NCI-H2081 treated with DMSO at 0.1 percent for 48 hours (cell line): ENCODE measurements at places on chromosomes 2 and 18.

GRCh38 chr18:52499016-52499415 is 159.0 kb downstream of the DCC start:
- no peak for DNase-seq

DNA sequence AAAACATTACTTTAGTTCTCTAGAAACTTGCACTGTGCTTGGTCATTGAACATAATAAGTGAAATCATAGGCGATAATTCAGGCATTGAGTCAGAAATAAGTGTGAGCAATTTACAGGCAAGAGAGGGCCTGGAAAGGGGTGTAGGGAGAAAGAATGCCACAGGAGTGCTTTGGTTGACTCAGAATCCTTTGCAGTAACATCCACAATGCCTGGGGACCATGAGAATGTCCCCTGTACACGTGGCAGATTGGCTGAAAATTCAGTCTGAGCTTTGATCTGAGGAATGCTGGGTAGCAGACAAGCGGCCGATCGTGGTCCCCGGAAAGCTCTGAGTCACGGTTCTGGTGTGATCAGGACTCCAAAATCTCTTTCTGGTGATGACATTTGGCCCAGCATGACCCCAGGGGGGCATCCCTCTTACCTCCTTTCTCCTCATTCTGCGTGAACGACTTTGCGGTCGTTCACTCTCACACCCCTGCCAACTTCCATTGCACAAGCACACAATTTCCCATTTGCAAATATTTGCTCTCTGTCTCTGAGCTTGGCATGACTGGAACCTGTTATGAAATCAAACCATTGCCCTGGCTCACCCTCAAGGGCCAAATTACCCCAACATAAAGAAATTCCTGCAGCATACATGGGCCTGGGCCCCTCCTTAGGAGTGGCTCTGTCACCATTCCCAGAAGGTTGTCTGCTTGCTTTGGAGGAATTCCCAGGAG is 305.0 kb upstream of the EPAS1 start:
- no peak for DNase-seq

- no peak for DNase-seq
Observed at GRCh38 chr18:78666666-78667335, 312.8 kb upstream of the SALL3 start.

DNA sequence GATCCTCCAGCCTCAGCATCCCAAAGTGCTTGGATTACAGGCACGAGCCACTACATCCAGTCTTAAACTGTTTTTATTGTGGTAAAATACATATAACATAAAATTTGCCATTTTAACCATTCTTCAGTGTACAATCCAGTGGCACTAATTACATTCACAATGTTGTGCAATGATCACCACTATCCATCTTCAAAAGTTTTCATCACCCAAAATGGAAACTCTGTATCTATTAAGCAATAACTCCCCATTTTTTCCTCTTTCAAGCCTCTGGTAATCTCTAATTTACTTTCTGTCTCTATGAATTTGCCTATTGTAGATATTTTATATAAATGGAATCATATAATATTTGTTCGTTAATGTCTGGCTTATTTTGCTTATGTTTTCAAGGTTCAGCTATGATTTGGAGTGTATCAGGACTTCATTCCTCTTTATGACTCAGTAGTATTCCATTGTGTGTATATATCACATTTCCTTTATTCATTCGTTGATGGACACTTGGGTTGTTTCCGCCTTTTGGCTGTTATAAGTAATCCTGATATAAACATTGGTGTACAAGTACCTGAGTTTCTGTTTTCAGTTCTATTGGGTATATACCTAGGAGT is 71.8 kb downstream of the GFPT1 start:
- DNase-seq: no peak

DNA sequence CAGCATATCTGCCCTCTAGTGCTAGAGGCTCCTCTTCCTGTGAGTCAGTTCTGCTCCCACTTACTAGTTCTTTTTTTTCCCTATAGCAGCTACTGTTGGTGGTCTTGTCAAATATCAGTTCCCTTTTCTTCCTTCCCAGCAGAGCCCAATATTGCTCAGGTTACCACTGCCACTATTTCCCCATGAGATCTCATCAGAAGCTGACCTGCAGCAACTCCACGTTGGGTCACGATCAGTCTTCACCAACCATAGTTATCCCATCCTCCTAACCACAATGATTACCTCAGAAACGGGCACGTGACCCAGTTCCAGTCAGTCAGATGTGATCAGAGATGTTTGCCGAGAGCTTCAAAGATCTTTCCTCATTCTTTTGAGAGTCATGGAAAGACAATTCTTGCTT is 59.7 kb upstream of the CAPN13 start:
- no peak for DNase-seq

- DNase-seq: no peak
Observed at GRCh38 chr2:28338046-28338817, 54.4 kb upstream of the FOSL2 start.

GRCh38 chr18:36078751-36079529 is 11.6 kb upstream of the RPRD1A start:
- DNase-seq: no peak

DNA sequence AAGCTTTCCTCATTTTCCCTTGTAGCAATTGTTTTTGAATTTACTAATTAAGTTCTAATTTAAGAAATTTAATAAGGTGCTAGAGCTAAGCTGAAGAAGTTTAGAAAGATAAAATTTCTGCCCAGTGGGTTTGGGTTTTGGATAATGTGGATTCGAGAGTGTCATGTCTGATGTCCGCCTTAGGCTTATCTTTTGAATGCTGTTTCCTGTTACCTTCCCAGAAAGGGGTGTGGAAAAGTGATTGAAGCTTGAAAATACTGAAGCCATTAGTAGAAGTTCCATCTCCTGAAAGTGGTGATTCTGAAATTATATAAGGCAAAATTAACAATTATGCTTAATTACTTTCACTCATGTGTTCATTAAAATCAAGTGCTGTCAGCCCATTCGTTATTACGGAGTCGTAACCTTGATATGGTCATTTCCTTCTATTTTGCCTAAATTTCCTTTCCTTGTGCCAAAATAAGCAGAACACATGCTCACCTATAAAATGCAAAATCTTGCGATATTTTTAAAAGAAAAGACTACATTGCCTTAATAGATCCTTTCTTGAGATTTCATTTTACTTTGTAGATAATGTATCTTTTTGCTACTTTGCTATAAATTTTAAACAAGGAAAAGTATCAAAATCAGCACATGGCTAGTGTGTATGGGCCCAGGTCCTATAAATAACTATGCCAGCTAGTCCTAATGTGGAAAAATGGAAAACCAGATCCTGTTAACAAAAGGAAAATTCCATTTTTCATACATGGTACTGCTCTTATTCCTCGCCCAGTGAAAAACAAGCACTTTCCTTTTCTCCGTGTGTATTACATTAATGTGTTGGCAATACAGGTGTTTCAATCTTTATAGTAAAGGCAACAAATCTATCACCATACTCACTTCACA is 97.3 kb downstream of the ICOS start:
- no peak for DNase-seq

DNA sequence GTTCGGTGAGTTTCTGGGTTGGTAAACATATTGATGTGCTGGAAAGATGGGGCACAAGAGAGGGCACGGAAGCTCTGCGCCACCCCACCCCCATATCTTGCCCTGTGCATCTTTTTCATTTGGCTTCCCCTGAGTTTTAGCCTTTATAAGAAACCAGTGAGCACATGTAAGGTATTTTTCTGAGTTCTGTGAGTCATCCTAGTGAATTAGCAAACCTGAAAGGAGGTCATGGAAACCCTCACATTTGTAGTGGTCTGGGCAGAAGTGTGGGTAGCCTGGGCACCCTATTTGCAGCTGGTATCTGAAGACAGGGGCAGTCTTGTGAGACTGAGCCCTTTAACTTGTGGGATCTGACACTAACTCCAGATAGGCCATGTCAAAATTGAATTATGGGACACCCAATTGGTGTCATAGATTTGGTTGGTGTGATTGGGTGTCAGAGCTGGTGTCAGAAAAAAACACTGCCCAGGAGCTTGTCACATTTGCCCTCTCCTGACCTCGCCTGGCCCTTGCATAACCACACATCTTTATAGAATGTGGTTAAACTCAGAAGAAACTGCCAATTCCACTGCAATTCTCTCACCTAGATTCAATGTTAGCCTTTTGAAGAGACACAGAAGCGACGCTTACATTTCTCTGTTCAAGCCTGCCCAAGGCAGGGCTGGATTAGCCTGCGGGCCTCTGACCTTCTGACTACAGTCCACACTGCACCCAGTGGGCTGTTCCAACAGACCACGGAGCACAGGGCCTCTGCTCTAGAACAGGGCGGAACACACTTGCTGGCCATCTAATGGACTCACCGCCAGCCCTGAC is 12.0 kb upstream of the GALM start:
- DNase-seq: no peak

GRCh38 chr2:136395582-136395981 is 277.6 kb upstream of the CXCR4 start:
- no peak for DNase-seq

- no peak for DNase-seq
Observed at GRCh38 chr2:118654945-118655344, 192.5 kb downstream of the EN1 start.

- DNase-seq: no peak
Observed at GRCh38 chr2:204451766-204452165, 93.5 kb upstream of the PARD3B start.

- no peak for DNase-seq
Observed at GRCh38 chr2:80830891-80831290, 526.3 kb upstream of the LRRTM1 start.

GRCh38 chr18:55998801-55999385 is 410.9 kb upstream of the TCF4 start:
- DNase-seq: no peak

GRCh38 chr2:3483227-3483985 is 35.9 kb downstream of the ADI1 start:
- DNase-seq: no peak

- DNase-seq: no peak
Observed at GRCh38 chr2:128537646-128538045, 219.0 kb upstream of the HS6ST1 start.

DNA sequence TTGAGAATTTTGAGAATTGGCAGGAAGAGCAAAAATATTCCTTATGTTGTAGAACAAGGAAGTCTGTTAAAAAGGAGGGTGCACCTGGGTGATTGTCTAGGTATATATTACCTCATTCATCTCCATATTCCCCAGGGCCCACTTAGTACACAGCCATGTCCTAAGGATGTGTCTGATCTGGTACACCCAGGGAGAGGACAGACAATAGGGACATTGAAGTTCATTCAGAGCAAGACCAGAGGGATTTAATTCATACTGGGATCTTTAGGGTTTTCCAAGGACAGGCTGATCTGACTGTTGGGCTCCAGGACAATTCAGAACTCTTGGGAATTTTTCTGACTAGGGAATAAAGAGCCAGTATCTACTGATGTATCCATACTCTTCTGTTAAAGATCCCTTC is 112.1 kb downstream of the PHLPP1 start:
- DNase-seq: no peak

DNA sequence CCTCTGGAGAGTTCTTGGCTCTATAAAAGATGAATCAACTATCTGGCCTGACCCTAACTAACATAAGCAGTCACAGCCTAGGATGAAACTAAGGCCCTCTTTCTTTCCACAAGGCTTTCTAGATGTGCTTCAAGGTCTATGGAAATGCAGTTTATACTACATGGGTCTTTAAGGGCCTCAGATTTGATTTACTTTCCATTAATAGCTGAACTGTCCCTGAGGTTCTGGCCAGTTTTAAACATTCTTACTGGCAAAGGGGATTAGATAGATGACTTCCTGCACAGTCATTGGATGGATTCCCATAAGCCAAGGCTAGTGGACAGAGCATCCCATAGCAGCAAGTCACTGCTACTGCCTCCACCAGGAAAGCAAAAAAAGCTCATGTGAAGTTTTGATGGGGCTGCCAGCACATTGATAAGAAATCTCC is 38.1 kb upstream of the LCLAT1 start:
- no peak for DNase-seq

DNA sequence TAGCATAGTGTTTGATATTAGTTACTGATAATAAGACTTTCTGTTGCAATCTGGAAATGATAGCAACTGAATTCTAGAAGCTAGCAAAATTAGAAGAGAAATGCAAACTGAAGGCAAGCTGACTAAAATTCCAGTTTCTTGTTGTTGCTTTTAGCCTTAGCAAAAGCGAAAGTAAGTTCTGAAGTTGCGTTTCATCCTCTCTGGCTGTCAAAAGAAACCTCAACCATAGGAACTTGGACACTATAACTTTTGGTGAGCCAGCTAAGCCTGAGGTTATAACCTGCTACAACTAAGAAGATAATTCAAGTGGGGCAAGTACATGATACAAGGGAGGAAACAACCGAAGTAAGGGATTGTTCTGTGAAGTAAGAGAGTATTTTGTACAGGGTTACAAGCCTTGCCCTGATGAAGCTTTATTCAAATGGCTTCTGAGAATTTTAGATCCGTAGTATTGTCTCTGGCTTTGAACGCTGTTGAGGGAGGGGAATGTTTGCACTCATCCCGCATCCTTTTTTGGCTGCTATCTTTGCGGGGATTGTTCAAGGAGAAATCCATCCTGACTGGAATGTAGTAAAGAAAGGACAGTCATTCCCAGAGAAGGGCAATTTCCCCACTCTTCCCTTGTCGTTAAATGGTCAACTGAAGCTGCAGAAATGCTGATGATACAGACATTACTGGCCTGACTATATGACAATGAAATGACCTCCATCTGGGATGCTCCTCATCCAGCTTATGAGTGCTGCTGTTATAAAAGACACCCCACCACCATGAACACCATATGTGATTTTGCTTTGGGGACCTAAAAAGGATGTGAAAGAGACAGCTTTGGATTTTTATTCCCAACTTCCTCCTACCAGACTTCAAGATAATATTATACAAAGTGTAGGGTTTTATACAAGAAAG is 7.0 kb upstream of the TMX3 start:
- DNase-seq: no peak

- DNase-seq: no peak
Observed at GRCh38 chr2:214604861-214605260, 194.0 kb downstream of the VWC2L start.

- DNase-seq: no peak
Observed at GRCh38 chr2:240162032-240162431, 21.6 kb upstream of the OTOS start.

DNA sequence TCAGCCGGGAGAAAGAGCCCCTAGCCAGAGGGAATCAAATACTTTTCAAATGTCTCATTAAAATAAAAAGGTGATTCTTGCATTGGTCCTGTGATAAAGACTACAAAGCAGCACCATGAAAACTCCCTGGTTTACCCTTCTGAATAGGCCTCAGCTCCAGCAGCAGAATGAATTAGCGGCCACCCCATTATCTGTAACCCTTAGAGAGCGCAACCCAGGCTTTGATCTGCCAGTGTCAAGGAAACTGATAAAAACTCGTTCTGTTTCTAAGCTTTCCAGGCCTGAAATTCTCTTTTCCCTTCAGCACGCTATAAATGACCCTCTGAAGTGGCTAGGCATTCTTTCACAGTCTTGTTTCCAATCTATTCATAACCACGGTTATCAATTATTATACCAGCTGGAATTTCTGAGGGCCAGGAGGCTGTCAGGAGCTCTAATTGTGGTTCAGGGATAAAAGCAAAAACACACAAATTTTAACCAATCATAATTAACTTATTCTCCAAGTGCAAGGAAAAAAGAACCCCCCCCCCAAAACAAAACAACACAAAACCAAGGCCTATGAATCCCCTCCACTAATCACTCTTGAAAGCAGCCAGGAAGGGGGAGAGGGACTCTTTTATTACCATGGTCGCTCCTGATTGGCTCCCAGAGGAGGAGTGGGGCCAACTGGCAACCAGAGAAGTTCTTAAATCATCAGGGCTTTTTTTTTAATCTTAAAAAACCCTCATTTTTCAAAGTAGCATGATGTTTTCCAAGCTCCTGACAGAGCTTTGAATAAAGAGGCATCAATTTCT is 258.9 kb downstream of the CYRIA start:
- DNase-seq: no peak
